ENCODE measurements at places on chromosomes 6 and 20. TPM values are rescaled to one million over a fixed set of nuclear protein-coding genes. Genes with fewer than 3 reads are reported as not detected.
A peak's percentile ranks its signal among the peaks of the same experiment; 100 is the strongest.

GRCh38 chr6:152571089-152571488 is 66.1 kb downstream of the SYNE1 start:
- no peak overlapping the region for H3K4me3 ChIP-seq
- DNase-seq, result no peak
- no peak overlapping the region for H3K27ac ChIP-seq
- no peaks in the 10 kb centered on the region for H3K27me3 ChIP-seq

DNA sequence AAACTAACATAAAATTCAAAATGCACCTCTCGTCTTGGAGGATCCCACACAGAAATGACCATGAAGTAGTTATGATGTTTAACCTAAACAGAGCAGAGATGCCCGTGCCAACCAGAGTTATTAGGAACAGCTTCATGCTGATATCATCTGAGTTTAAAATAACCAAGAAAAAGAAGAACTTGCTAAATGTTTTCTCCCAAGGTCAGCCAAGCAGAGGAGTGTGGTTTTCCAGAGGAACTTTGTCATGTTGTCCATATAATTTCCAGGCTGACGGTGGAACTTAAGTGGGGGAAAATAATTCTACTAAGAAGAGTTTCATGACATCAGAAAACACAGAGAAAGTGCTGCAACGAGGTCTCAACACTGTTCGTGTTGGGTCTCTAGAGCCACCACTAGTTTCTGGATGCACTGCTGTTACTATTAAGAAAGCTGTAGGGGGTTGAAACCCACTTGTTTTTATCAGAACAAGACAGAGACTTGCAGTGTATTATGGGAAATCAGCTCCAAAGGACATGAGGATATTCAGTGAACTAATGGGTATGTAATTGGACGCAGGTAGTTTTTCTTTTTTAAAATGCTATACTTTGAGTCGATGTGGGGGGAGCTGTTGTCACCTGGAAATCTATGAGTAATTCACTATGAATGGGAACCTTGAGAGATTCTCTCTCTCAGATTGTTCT is 5.2 kb downstream of the AGPAT4 start:
- H3K4me1 ChIP-seq, result no peaks in the 10 kb centered on the region
- DNase-seq, result no peak
- no peaks in the 10 kb centered on the region for H3K27me3 ChIP-seq
- H3K36me3 ChIP-seq, result no peaks in the 10 kb centered on the region

- H3K36me3 ChIP-seq, result no peaks in the 10 kb centered on the region
- no peak overlapping the region for H3K27ac ChIP-seq
- no peaks in the 10 kb centered on the region for H3K27me3 ChIP-seq
- H3K4me3 ChIP-seq, result no peak overlapping the region
- peaks cover 7% of the 10 kb centered on the region for H3K4me1 ChIP-seq
Measured at GRCh38 chr6:16496210-16496609, 257.8 kb downstream of the GMPR start.

DNA sequence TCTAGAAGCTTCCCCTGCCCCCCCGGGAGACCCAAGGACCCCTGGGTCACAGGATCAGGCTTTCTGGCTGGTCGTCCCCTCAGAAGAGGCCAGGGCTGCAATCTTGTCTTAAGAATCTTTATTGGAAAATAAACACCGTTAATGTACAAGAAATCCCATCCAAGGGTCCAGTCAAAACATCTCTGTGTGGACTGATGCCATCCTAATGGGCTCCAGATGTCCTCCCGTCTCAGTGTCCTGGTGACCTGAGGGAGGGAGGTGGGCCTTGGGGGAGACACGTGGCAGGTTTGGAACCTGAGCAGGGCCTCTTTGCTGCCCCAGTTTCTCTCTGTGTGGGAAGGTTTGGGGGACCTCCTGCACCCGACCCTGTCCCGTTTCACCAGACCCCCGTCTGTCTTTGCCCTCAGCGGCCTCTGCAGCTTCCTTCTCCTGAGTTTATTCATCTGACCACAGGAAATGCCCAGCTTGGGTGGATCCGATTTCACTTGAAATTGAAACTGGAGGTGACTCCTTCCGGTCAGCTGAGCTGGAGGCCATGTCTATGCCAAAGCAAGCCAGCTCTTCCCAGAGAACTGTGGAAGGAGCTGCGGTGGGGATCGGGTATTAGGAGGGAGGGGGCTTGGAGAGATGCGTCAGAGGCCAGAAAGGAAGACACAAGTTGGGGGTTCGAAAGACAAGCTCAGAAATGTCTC is 75.1 kb downstream of the SLC2A10 start:
- no peaks in the 10 kb centered on the region for H3K36me3 ChIP-seq
- H3K27ac ChIP-seq, result no peak overlapping the region
- H3K27me3 ChIP-seq, result no peaks in the 10 kb centered on the region
- H3K4me3 ChIP-seq, result no peak overlapping the region
- peak; percentile 21 for DNase-seq

The PTCRA gene
- total RNA-seq, result not detected

DNA sequence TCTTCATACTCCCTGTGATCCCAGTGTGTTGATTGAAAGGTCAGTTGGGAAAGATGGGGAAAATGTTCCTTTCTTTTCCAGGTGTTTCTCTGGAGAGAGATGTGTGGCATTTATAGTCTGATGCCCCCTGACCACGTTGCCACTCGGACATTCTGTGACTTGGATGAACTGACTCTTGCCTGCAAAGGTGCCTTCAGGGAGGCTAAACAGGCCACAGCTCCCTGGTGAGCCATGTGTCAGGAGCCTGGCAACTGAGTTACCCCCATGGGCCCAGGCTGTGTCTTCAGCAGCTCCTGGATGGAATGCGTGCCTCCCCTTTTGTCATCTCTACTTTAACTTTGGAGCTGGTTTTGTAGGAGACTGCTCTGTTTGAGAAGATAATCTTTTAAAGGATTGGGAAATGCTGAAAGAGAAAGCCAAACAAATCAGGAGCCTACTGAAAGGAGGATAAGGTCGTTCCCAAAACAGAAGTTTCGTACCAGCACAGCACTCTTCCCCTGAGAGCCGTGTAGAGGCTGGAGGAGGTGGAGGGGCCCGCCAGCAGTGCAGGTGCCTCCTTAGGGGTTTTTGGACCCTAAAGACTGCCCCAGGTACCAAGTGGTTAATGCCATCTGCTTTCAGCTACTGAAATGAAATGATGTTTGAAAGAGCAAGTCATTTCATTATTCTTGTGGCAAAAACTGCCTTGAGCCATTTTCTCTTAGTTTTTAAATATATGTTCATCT is 322.8 kb downstream of the ZFAND3 start:
- peaks cover 8% of the 10 kb centered on the region for H3K4me1 ChIP-seq
- no peaks in the 10 kb centered on the region for H3K36me3 ChIP-seq
- H3K4me3 ChIP-seq, result no peak overlapping the region
- no peak for DNase-seq

GRCh38 chr20:33689973-33690372 is 3.8 kb upstream of the E2F1 start:
- peaks cover 7% of the 10 kb centered on the region for H3K4me1 ChIP-seq
- H3K27ac ChIP-seq, result no peak overlapping the region
- H3K36me3 ChIP-seq, result no peaks in the 10 kb centered on the region

- peak overlapping the region; percentile 44 for H3K4me3 ChIP-seq
- H3K4me1 ChIP-seq, result no peaks in the 10 kb centered on the region
- no peak overlapping the region for H3K27ac ChIP-seq
- H3K27me3 ChIP-seq, result peaks cover 44% of the 10 kb centered on the region
Measured at GRCh38 chr6:10425975-10426780, 11.3 kb upstream of the TFAP2A start.

DNA sequence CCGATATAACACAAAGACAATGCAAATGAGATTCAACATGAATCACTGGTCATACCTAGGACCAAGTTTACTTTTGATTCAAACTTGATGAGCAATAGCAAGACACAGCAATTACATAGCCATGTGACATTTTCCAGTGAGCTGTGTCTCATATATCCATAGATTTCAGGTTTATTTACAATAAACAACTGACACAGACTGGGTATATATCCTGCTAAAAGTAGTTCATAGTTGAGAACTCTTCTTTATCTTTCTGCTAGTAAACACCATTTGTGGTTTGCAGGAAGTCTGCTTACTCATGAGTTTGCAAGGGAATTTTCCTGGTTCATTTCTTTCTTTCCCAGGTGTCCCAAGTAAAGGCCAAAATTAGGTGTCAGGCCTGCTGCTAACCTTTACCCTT is 343.4 kb downstream of the KIF16B start:
- no peaks in the 10 kb centered on the region for H3K27me3 ChIP-seq
- H3K27ac ChIP-seq, result no peak overlapping the region
- no peaks in the 10 kb centered on the region for H3K36me3 ChIP-seq

DNA sequence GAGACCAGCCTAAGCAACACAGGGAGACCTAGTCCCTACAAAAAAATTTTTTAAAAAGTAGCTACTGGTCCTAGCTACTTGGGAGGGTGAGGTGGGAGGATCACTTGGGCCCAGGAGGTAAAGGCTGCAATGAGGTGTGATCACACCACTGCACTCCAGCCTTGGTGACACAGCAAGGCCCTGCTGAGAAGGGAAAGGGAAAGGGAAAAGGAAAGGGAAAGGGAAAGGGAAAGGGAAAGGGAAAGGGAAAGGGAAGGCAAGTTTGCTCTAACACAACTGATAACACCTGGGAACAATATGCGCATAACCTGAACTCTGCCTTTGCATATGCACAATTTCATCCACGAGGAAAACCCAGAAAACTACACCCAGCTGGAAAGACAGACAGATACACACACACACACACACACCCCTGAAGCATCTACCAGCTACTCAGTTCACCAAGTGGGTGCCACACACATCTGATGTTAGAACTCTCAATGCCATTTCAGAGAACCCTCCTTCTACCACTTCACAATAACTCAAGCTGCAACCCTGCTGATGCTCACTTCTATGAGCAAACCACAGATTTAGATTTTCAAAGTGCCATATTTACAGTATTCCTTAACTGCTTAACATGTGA is 19.1 kb downstream of the B4GALT5 start:
- DNase-seq, result no peak
- H3K27ac ChIP-seq, result no peak overlapping the region
- no peaks in the 10 kb centered on the region for H3K27me3 ChIP-seq

The NKX2-4 gene
- not detected for total RNA-seq

DNA sequence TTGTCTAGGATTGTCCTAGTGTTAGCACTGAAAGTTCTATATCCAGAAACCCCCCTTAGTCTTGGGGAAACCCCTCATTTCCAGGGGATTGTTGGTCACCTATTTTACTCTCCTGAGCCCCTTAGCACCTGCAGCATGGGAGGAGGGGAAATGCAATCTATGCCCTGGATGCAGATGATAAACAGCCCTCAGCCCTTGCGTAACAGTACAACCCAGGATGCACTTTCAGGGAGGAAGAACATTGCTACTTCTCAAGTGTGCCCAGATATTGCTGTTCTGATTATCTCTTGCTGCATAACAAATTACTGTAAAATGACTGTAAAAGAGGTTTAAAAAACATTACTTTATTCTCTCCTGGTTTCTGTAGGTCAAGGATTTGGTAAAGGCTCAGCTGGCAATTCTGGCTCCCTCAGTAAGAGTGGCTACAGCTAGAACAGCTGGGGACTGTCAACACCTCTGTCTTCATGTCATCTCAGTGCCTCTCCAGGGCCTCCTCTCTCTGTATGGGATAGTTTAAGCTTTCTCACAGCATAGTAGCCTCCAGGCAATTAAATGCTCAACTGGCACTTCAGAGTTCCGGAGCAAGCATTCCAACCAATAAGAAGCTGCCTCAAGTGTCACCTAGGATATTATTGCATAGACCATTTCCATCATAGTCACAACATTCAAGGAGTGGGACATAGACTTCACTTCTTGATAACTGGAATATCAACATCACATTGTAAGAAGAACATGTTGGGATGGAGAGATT is 117.8 kb upstream of the FOXO3 start:
- no peak overlapping the region for H3K27ac ChIP-seq
- DNase-seq, result no peak
- H3K4me1 ChIP-seq, result no peaks in the 10 kb centered on the region
- no peaks in the 10 kb centered on the region for H3K27me3 ChIP-seq
- H3K36me3 ChIP-seq, result no peaks in the 10 kb centered on the region
- H3K4me3 ChIP-seq, result no peak overlapping the region

The ANKRD66 gene
- total RNA-seq, result not detected

GRCh38 chr6:4113649-4114048 is 21.7 kb downstream of the ECI2 start:
- H3K27ac ChIP-seq, result no peak overlapping the region
- peaks cover 11% of the 10 kb centered on the region for H3K36me3 ChIP-seq
- peaks cover 3% of the 10 kb centered on the region for H3K4me1 ChIP-seq
- no peak overlapping the region for H3K4me3 ChIP-seq
- peak; percentile 31 for DNase-seq

The PXT1 gene
- 0.26 TPM for total RNA-seq

- H3K4me3 ChIP-seq, result no peak overlapping the region
- H3K27me3 ChIP-seq, result no peaks in the 10 kb centered on the region
- no peaks in the 10 kb centered on the region for H3K36me3 ChIP-seq
- H3K4me1 ChIP-seq, result no peaks in the 10 kb centered on the region
Measured at GRCh38 chr6:135306166-135306565, 125.1 kb downstream of the MYB start.

DNA sequence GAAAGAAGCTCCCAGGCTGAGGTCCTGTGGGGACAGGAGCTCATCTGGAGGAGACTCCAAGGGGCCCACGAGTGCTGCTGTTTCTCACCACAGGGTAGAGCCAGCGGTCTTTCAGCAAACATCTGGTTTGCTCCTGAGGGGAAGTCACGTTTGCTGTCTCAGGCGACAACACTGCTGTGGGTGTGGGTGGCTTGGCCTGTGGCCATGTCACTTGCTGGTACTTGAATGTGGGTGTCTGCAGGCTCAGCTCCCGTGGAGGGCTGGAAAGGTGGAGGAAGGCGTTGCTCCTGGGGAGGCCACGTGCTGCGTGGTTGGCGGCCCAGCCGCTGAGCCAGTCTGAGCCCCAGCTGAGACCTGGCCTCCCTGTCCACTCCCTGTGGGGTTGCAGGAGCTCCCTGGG is 52.8 kb upstream of the MPC1 start:
- no peak overlapping the region for H3K27ac ChIP-seq
- H3K27me3 ChIP-seq, result no peaks in the 10 kb centered on the region

GRCh38 chr20:61670274-61670673 is 395.4 kb downstream of the TAF4 start:
- H3K4me3 ChIP-seq, result no peak overlapping the region
- H3K27me3 ChIP-seq, result no peaks in the 10 kb centered on the region
- no peaks in the 10 kb centered on the region for H3K4me1 ChIP-seq
- DNase-seq, result no peak
- no peak overlapping the region for H3K27ac ChIP-seq
- no peaks in the 10 kb centered on the region for H3K36me3 ChIP-seq

GRCh38 chr6:12572896-12573827 is 143.4 kb upstream of the PHACTR1 start:
- H3K36me3 ChIP-seq, result no peaks in the 10 kb centered on the region
- no peak overlapping the region for H3K27ac ChIP-seq
- peak; percentile 94 for DNase-seq
- H3K4me1 ChIP-seq, result peaks cover 13% of the 10 kb centered on the region
- H3K27me3 ChIP-seq, result no peaks in the 10 kb centered on the region

The LY6G6D gene
- not detected for total RNA-seq

GRCh38 chr6:104711371-104711770 is 148.3 kb downstream of the HACE1 start:
- no peaks in the 10 kb centered on the region for H3K27me3 ChIP-seq
- H3K27ac ChIP-seq, result no peak overlapping the region
- no peaks in the 10 kb centered on the region for H3K36me3 ChIP-seq

GRCh38 chr20:31572042-31572700 is 32.9 kb upstream of the ID1 start:
- no peak for DNase-seq
- no peaks in the 10 kb centered on the region for H3K27me3 ChIP-seq
- no peak overlapping the region for H3K4me3 ChIP-seq
- H3K27ac ChIP-seq, result peak overlapping the region; percentile 98
- peaks cover 15% of the 10 kb centered on the region for H3K4me1 ChIP-seq

- H3K27me3 ChIP-seq, result peaks cover 2% of the 10 kb centered on the region
- H3K36me3 ChIP-seq, result no peaks in the 10 kb centered on the region
- no peaks in the 10 kb centered on the region for H3K4me1 ChIP-seq
- no peak for DNase-seq
Measured at GRCh38 chr20:22908437-22908836, 126.7 kb upstream of the SSTR4 start.

Measured in fibroblast of lung (primary cell).